ENCODE measurements at places on chromosomes 4 and X.

GRCh38 chr4:38255572-38255971 lies 295.4 kb downstream of the PTTG2 start:
- DNase-seq: no peak

DNA sequence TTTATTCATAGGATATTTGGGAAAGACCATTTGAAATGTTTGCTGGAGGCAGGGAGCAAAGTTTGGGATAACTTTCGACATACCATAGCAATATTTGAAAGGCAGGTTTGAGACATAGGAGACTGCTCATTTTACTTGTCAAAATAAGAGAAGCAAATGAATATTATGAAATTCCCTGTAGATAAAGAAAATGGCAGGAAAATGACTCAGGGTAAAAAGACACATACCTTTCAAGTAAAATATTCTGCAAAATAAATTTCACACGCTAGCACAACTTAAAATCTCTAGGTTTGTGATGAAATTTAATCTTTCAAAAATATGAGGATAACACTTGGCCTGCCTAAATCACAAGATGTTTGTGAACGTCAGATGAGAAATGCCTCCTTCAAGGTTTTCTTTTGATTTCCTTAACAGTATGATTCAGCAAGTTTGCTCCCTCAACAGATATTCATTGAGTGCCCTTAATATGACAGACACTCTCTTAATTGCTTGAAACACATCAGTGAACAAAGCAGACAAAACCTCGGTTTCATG lies 6.6 kb downstream of the TMEM156 start:
- DNase-seq: no peak

DNA sequence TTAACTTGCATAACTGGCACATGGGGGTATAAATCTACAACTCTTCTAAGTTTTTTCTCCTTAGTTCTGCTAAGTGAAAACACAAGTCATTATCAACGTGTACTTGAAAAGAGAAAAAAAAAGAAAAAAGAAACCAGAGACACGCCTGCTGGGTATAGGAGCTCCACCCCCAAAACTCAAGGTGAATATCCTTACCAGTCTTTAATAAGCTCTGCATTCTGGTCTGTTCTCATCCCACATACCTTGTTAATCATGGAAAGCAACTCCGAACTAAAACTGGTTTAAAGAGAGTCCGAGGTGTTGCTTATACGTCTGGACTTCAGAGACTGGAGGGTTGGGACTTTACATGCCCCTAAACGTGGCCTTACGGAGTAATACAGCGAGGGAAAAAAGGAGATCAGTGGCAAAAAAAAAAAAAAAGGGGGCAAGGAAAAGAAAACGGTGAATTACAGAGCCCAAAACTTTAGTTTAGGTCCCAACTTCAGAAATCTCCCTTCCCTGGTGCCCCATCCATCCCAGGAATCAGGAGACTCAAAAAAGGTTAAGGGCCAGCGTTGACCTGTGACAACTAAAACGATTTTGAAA lies 1.0 kb downstream of the PGRMC2 start:
- DNase-seq: peak; percentile 43

GRCh38 chr4:128338634-128339355 lies 51.2 kb upstream of the PGRMC2 start:
- no peak for DNase-seq

- DNase-seq: no peak
Observed at GRCh38 chr4:31246856-31247255, 526.7 kb downstream of the PCDH7 start.

- DNase-seq: no peak
Observed at GRCh38 chrX:8636497-8636896, 95.4 kb downstream of the ANOS1 start.
